ENCODE measurements at places on chromosomes 3 and 15.

GRCh38 chr3:53324105-53324504, 23.2 kb downstream of the DCP1A start:
- no peak for DNase-seq

DNA sequence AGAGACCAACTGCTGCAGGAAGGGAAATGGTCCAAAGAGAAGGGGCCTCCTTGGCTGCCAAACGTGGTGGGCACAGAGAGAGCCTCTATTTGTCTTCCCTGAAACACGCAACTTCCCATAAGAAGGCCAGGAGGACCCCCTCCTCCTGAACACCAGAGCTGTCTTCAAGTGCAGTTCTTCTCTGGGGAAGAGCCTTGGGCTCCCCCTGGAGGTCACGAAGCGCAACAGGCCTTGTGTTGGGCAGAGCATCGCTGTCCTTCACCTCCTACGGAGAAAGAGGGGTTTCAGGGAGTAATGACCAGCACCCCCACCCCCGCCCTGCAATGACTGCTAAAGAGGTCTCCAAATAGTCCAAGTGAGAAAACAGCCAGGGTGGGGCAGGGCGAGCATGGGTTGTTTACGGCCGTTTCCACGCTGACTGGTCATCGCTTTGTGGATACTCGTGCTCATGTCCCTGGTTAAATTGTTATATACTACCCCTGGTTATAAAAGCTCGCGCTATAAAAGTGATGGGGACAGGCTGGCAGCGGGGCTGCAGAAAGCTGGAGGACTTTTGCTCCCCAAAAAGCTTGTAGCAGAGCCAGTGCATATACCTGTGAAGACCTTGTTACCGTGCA, 397.5 kb upstream of the ATP10A start:
- no peak for DNase-seq

DNA sequence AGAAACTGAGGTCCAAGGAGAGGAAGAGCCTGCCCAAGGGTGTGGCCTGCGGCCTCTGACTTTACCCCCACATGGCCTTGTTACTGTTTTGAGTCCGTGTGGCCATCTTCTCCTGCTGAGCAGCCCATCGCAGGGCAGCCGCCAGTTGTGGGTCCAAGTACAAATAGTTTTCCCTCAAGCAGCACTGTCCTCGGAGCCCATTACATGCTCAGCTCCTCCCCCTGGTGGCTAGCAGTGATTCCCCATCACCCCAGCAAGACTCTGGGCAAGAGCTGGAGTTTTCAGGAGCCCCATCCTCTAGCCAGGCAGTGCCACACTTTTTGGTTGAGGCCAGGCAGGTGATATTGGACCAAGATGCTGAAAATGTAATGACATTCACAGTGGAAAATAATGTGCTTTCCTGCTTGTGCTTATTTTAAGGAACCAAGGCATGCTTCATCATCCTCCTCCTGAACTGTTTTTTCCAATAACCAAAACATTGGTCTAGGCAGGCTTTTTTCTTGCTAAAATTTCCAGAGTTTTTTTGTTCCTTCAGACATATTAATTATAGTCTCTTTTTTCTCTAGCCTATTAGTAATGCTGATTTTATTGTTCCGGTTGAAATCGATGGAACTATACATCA, 23.2 kb upstream of the VILL start:
- DNase-seq = no peak

DNA sequence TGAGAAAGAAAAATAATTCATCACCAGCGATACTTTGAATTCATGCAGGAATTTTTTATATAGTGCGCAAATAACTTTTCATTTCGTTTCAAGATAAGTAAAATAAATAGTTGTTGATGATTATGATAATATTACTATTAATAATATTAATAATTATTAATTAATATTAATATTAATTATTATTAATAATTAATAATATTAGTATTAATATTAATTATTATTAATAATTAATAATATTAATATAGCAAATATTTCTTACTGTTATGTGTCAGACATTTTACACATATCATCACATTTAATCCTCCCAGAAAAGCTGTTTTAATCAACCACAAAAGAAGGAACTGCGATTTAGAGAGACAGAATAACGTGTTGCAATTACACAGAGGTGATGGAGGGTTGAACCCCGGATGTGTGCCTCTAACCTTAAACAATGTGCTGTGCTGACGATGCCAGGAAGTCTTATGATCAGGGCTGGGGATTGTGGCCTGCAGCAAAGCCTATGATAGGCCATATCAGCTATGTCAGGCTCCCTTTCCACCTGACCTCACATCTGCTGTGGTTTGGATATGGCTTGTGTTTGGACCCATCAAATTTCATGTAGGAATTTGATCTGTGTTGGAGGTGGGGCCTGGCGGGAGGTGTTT, 263.5 kb upstream of the NR2F2 start:
- DNase-seq = no peak

DNA sequence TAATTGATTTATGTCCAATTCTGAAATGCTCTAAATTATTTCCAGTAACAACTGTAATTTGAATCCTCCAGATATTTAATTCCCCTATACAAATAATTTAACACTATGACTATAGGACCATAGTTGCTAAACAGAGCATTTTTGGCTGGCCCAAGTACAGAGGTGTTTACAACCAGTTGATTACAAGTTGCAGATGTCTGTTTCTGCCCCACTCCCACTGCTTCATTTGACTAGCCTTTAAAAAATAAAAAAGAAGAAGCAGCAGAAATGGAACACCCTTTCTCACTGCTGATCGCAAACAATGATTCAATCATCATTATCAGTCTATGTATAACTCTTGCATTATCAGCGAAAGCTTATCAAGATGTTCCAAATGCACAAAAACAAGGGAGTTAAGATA, 54.6 kb downstream of the SENP7 start:
- no peak for DNase-seq

DNA sequence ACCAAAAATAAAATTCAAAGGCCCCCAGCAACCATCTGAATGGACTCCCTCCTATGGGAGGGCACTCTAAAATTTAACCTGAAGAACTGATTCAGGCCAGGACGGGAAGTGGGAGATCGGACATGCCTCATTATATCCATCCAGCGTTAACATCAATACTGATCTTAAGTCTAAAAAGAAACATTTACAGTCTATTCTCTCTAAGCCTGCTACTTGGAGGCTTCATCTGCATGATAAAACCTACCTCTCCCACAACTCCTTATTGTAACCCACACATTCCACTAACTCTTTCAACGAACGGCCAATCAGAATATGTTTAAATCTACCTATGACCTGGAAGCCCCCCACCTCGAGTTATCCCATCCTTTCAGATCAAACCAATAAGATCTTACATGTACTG, 68.4 kb downstream of the HERC1 start:
- DNase-seq = no peak

DNA sequence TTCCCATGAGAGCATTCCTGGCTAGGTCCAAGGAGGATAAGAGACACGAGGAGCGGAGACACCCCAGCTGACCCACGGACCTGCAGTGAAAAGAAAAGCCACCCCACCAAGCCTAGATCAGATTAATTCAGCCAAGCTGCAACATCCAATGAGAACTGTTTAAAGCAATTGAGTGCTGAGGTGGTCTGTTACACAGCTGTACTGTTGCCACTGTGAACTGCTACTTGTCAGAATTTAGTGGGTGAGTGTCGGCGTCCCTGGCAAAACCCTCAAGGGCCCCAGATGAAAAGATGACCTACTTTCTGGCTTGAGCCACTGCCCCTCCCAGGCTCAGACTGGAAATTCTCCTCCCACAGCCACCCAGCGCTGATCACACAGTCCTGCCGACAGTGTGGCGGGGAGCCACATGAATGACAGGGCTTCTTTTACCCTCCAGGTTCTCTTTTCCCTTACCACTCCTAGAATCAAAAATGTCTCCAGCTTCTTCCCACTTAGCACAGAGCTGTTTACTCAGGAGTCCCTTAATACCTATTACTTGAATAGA, 26.4 kb upstream of the KBTBD12 start:
- no peak for DNase-seq

DNA sequence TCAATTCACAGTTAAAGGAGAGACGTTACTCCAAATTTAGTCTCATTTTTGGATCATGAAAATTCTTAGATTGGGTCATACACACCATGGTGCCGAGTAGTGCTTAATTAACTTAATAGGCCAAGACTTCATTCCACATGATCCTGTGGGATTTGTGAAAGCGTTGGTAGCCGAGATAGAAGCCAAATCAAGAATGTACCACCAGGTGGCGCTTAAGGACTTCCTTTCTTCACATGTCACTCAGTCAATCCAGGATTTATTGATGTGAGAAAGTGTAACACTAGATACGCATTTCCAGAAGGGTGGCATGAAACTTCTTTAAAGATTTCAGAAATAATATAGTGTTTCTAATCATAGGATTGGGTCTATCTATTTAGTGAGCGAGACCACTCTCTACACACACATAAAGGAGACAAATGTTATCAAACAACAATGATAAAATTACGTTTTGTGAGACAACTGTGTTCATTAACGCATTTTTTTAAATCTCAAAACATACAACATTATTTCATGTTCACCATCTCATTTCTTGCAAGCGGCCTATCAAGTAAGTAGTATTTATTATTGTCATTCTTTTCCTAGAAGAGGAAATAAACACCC, 436.1 kb downstream of the CHL1 start:
- DNase-seq = peak; percentile 52

DNA sequence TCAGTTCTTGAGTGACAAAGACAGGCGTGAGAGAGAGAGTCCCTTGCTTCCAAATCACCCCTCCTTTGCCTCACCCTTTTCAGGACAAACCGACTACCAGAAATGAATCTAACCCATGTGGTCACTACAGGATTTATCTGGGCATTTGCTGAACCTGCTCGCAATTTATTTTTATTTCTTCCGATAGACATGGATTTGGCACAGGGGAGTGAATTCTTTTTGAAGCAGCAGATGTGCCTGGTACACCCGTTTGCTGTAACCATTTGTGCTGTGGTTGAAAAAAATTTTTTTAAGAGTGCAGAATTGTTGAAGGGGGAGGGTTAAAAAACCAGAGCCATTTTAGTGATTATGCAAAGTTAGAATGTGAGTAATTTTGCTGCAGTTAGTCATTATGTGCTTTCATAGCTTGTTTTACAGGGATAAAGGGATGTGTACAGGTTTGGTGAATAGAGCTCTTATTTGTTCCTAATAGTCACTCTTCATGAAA, 442.0 kb downstream of the LPP start:
- no peak for DNase-seq

DNA sequence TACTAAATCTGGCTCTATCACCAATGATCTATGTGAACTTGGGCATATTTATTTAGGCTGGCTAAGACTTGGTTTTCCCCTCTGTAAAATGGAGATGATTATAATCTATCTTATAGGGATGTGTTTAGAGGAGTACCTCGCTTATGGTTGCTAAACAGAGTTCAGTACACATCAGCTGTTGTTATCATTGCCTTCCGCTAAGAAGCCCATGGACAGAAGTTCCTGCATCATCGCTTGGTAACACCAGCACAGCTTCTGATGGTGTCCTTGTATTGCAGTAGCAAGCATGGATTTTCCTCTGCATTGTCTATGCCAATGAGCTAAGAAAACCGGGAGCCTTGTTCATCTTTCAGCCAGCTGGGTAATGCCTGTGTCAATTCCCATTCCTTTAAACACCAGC, 73.1 kb upstream of the LRTM1 start:
- DNase-seq = no peak

DNA sequence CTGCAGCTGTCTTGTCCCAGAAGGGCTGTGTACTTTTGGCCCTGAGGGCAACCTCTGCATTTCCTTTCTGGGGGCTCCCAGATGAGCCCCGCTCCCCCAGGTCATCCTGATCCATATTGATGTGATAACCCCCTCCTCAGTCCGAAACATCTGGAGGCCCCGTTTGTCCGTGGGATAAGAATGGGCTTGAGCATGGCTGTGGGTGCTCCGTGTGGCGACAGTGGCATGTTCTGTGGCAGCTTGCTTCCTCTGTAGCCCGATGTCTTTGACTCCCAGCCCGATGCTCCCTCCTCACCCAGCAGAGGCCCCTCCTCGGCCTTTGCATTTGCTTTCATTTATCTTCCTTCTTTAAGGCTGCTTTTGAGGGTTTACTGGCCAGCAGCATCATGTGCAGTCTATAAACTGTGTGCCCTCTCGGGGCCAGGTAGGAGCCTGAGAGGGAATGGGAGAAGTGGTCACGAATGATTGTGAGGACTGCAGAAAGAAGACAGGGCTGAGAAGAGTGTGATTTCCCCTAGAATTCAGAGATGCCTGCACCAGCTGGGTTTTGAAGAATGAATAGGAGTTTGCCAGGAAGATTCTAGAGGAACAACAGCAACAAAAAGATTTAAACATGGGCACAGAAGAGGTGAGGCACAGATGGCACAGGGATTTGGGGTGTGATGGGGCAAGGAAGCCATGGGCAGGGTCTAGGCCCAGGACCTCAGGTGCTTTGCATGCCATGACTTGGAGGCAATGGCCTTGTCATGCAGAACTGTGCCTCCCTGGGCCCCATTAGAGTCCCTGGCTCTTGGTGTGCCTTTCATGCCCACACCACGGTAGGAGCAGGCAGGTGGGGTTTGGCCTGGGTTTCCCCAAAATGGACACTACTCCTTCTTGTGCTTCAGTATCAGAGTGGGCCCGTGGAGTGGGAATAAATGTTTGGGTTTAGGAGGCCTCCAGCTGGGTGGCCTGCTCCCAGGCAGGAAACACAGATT, 34.2 kb downstream of the APBA2 start:
- no peak for DNase-seq

- no peak for DNase-seq
Measured at GRCh38 chr3:111253733-111254132, 182.1 kb downstream of the NECTIN3 start.

DNA sequence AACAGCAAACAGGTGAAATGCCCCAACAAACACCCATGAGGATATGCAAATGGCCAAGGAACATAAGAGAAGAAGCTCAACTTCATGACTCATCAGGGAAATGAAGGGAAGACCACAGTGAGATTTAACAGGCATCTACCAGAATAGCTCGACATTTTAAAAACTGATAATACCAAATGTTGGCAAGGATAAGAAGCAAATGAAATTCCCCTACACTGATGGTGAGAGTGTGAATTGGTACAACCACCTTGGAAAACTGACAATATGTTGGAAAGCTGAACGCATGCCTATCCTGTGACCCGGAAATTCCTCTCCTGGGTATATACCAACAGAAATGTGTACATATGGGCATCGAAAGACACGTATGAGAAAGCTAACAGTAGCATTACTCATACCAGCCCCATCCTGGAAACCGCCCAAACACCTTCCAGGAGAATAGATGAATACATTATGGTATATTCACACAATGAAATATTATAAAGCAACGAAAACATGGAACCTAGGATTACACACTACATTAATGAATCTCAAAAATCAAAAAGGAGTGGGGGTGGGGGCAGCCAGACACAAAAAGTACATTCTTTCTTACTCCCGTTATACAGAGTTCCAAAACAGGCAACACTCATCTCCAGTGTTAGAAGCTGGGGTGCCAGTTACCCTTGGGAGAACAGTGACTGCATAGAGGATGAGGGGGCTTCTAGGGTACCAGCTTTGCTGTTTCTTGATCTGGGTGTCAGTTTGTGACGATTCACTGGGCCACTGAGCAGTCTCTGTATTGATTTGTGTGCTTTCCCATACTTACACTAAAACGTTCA, 16.9 kb downstream of the RFTN1 start:
- no peak for DNase-seq

All from SK-N-MC (cell line).